Hepatocyte (in vitro differentiated cells): ENCODE measurements at places on chromosomes 13 and 19.

DNA sequence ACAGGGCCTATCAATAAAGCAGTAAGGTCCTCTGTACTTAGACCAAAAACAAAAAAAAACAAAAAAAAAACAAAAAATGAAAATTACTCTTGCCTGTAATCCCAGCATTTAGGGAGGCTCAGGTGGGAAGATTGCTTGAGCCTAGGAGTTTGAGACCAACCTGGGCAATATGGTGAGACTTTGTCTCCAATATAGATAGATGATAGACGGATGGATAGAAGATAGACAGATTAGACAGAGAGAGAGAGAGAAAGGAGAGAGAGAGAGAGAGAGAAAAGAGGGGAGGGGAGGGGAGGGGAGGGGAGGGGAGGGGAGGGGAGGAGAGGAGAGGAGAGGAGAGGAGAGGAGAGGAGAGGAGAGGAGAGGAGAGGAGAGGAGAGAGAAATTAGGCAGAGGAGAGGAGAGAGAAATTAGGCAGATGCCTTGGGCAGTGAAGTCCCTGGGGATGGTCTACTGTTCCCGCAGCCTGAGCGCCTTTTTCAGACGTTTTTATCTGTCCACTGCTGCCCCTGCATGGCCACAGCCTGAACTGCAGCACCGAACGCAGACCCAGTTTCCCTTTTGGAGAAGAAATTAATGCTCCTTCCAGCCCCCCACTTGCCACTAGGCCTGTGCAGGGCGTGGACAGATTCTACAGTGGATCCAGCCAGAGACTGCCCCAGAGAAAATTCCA is 9.8 kb upstream of the ZNF627 start:
- H3K27me3 ChIP-seq, result no peaks in the 10 kb centered on the region
- H3K36me3 ChIP-seq, result no peaks in the 10 kb centered on the region
- peak; percentile 83 for DNase-seq
- H3K4me1 ChIP-seq, result no peaks in the 10 kb centered on the region

GRCh38 chr13:95677564-95678266 is 776 bp downstream of the DNAJC3 start:
- H3K4me1 ChIP-seq, result peaks cover 9% of the 10 kb centered on the region
- H3K36me3 ChIP-seq, result no peaks in the 10 kb centered on the region
- H3K27ac ChIP-seq, result peak overlapping the region; percentile 96
- peak; percentile 25 for DNase-seq

- H3K27me3 ChIP-seq, result no peaks in the 10 kb centered on the region
- DNase-seq, result no peak
- H3K27ac ChIP-seq, result no peak overlapping the region
- H3K4me1 ChIP-seq, result peaks cover 15% of the 10 kb centered on the region
- no peaks in the 10 kb centered on the region for H3K36me3 ChIP-seq
Measured at GRCh38 chr19:43778651-43779050, 2.1 kb downstream of the KCNN4 start.

- H3K4me1 ChIP-seq, result peaks cover 3% of the 10 kb centered on the region
- no peak overlapping the region for H3K4me3 ChIP-seq
Measured at GRCh38 chr13:49630580-49630979, 2.3 kb downstream of the ARL11 start.
